Stimulated activated CD8-positive, alpha-beta memory T cell treated with anti-CD3 and anti-CD28 coated beads, Interleukin-15, amount 100 ng/mL, for 24 hours (primary cell): ENCODE measurements at places on chromosomes 2 and 18.

- DNase-seq: no peak
Observed at GRCh38 chr2:63827749-63828148, 13.9 kb upstream of the UGP2 start.

DNA sequence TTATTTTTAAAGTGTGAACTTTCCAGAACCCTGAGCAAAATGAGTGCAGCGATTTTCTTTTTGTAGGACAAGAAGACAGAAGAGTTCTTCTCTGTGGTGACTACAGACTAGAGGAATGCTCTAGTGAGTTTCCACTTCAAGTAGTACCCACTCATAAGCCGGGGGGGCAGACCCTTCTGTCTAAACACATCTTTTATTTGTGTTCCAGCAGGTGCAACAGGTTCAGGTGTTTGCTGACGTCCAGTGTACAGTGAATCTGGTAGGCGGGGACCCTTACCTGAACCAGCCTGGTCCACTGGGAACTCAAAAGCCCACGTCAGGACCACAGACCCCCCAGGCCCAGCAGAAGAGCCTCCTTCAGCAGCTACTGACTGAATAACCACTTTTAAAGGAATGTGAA is 25.2 kb downstream of the PTRHD1 start:
- no peak for DNase-seq

GRCh38 chr18:74411475-74411874 is 45.6 kb downstream of the DIPK1C start:
- no peak for DNase-seq

DNA sequence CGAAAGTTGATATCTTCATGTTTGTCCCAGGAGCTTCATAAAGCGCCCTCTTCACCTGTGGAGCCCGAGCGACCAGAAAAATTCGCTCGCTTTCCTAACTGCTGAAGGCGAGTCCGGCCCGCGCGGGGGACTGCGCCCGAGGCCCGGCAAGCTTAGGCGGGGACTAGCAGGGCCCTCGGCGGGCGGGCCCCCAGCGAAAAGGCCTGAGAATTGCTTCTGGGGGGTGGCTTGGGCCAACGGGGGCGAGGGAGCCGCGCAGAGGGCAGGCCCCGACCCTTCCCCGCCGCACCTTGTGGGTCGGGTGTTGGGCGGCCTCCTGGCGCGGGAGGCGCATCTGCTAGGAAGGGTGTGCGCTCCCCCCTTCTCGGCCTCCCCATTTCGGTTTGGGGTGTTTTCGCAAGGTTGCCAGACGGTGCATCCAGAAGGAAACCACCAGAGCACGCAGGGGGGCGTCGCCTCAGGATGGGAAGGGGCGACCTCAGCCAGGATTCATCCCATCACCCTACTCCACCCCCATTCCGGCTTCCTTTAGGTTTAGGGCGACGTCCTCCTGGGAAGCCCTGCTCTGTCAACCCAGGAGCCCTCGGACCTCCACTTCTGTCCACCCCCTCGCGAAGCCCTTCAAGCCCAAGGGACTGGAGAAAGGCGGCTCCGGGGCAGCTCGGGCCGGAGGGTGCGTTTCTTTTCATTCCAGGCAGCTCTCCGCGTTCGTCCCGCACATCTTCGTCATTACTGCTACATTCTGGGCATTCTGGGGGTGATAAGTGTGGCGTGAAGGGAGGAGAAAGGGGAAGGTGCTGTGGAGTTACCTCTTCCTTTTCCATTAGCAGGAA is 9.1 kb downstream of the SP9 start:
- no peak for DNase-seq

DNA sequence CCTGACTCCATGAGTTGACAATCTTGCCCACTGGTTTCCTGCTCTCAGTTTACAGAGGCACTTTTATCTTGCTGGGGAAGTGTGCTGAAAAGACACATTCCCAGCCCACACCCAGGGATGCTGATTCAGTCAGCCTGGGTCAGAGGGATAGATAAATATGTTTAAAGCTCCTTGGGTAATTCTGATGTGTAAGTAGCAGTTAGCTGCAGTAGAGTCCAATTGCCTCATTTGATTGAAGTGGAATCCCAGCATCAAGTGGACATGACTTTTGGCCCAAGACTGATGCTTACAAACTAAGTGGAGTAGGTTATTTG is 29.4 kb downstream of the PSD4 start:
- DNase-seq: no peak

- DNase-seq: no peak
Observed at GRCh38 chr2:240972636-240973521, 25.5 kb upstream of the SNED1 start.

DNA sequence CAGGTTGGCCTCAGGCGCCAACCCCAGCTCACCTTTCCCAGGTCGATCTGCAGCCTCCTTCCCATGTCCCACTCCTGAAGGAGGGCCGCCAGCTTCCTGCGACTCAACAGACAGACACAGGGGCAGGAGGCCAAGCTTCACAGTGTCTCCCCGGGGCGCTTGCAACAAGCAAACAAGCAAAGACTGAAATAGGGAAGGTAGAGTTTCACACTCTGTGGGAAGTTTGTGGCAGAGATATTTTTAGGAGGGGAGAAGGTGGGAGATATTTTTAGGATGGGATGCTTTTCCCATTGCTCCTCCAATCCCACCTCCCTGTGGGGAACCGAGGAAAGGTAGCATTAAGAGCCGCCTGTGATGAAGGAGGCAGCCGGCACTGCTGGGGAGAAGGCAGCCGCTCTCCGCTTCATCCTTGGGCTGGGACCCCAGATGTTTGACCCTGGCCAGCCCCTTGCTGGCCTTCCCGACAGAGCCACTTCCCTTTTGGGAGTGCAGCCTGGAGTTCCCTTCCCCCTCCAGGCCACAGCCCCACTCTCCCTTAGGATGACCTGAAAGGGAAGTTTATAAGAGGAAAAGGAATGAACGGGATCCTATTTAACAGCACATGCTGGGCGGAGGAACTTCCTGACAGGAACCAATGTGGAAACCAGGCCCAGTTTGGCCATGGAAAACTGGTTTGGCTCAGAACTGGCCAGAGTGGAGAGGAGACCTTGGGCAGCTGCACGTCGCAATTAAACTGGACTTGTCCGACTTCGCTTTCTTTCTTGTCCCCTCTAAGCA is 142.2 kb upstream of the SMAD2 start:
- no peak for DNase-seq

GRCh38 chr2:212517693-212518092 is 20.9 kb downstream of the ERBB4 start:
- DNase-seq: no peak

DNA sequence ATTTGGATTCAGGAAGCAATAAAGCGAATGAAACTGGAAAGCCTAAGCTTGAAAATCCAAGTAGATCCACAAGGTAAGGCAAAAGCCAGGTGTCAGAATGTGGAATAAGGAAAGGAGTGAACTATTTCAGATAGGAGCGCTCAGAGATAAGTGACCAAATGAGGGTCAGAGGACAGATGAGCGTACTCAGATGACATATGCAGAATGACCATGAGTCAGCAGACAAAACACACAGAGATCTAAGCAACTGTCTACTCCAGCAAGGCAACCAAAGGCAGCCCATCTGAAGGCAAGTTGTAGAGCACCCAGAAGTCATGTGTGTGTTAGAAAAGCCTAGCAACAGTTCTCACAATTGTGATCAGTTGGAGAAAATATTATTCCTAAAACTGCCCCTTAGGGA is 548.4 kb upstream of the FSHR start:
- DNase-seq: no peak

GRCh38 chr2:96374211-96374951 is 38.8 kb downstream of the NCAPH start:
- DNase-seq: no peak

DNA sequence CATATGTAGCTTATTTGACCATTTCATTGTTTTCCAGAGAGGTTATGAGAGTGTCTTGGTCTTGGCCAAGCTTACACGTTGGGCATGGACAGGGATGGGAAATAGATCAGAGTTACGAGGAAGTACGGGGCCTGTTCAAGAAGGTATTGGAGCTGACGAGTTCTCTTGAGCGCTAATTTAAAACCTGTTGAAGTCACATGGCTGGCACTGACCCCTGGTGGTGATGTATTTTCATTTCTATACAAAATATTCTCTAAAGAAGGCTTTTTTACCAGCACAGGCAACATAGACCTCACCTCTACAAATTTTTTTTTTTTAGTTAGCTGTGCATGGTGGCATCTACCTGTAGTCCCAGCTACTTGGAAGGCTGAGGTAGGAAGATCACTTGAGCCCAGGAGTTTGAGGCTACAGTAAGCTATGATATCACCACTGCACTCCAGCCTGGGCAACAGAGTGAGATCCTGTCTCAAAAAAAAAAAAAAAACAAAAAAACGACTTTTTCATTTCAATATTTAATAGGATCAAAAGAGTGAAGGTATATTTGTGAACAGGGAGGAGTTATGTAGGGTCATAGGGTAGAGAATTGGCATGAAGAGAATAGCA is 19.6 kb downstream of the UGP2 start:
- no peak for DNase-seq

DNA sequence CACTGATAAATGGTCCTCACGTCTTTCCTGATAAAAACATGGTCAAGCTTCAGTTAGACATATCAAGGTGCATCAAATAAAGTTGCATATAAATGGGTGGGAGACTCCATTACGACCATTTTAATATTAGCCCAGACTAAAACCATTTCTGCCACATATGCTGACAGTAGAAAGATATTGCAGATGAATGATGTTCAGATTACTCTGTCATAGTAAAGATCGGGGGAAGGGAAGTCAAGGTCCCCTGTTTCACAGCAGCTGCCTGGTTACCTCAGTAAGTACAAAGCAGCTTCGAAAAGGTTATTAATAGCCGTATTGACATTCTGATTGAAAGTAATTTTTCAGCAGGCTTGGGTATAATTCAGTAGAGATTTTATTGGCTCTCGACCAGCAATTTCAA is 927.7 kb upstream of the CDH2 start:
- no peak for DNase-seq

GRCh38 chr2:163200741-163201140 is 362.2 kb upstream of the KCNH7 start:
- DNase-seq: no peak

DNA sequence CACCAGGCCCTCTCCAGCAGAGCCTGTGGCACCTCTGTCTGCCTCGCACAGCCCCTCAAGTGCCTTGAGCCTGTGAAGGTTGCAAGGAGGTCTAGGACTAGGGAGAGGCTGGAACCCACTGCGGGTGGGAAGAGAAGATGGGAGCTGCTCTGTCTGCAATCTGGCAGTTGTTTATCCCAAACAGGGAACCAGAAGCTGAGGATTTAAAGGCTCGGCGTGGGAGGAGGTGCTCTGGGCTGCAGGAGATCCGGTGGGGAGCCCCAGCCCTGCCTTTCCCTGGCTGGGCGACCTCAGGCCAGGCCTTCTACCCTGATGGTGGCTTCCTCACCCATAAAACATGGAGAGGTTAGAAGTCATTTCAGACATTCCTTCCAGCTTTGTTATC is 174.1 kb downstream of the SMAD7 start:
- no peak for DNase-seq

DNA sequence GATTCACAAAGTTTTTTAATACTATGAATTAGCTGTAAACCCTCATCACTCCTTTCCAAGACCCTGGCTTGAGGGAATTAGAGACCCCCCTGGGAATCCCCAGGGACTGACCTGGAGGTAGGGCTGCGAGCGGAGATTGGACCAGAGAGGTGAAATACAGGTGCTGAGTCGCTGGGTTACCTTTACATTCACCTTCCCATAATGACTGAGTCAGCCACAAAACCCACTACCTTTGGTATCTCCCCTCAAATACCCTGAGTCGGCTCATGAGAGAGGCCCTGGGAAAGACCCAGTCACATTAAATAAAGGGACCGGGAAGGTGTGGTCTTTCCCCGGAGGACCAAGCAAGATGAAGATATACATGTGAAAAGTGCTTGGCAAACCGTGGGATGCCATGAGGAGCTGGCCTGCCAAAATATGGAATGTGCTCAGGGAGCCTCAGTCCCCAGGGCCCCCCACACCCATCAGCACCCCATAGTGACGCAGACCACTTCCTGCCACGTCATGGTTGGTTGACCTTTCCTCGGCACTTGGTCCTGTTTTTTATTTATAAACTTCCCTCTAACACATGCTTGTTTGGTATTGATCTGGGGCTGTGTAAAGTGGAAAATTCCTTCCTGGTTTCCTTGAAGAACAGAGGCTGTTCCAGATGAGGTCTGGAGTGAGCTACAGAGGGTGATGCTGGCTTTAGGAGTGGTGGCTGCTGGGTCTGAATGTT is 51.4 kb downstream of the IL1RL2 start:
- no peak for DNase-seq

DNA sequence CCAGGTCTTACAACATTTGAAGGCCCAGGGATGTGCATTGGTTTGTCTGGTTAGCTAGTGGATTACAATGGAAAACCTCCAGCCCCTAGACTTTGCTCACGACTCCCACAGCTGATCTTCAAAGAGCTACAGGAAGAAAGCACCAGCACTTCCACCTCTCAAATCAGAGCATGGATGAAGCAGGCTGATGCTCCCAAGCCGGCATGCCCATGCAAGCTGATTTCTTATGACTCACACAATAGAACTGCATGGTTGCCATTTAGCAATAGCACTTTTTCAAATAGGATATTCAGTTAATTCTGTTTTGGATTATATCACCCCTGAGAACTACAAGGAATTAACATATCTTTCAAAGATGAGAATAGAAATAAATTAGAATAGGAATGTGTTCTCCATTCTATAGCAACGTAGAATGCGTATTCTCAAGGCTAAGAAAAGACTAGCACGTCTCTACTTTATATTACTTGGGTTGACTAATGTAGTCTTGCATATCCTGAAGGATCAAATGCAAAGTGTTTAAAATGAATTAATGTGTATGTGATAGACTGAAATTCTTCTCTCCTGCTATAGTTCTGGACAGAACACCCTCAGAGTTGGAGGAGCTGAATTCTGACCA is 292.4 kb downstream of the TRIB2 start:
- no peak for DNase-seq

DNA sequence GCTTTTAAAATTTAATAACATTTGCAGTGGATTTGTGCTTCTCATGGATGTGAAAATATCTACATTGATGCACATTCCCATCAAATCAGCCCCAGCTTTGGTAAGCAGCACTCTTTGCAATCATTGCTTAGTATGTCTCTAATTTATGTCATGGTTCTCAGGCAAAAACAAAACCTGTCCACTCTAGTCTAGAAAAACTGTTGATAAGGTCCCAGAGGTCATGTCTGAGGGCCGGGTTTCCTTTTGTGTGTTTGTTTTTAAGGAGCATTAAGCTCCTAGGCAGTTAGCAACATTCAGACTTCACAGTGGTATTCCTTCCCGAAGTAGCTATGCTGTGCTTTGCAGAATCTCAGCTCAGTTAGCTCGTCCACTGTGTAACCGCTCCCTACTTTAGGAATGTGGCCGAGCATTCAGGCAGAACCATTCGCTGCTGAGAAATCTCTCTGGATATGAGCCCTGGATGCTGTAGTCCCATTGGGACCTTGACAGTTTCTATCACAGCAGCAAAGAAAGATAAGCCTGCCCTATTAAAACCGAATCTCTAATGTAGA is 4.0 kb downstream of the DIPK1C start:
- DNase-seq: no peak
